ENCODE measurements at places on chromosomes 6 and 20. TPM values are rescaled to one million over a fixed set of nuclear protein-coding genes. Genes with fewer than 3 reads are reported as not detected.

GRCh38 chr20:44594730-44595129 is 12.4 kb downstream of the PKIG start:
- H3K27ac ChIP-seq, result no peak overlapping the region
- DNase-seq, result no peak
- no peaks in the 10 kb centered on the region for H3K36me3 ChIP-seq
- H3K27me3 ChIP-seq, result no peaks in the 10 kb centered on the region
- H3K4me1 ChIP-seq, result peaks cover 10% of the 10 kb centered on the region

GRCh38 chr20:56222945-56223344 is 25.6 kb upstream of the MC3R start:
- H3K27me3 ChIP-seq, result no peaks in the 10 kb centered on the region
- no peak overlapping the region for H3K27ac ChIP-seq
- DNase-seq, result no peak
- no peaks in the 10 kb centered on the region for H3K36me3 ChIP-seq

- no peak for DNase-seq
- no peak overlapping the region for H3K27ac ChIP-seq
- no peak overlapping the region for H3K4me3 ChIP-seq
- H3K27me3 ChIP-seq, result no peaks in the 10 kb centered on the region
- H3K4me1 ChIP-seq, result no peaks in the 10 kb centered on the region
- H3K36me3 ChIP-seq, result no peaks in the 10 kb centered on the region
Measured at GRCh38 chr20:14142964-14143627, 147.8 kb downstream of the MACROD2 start.

DNA sequence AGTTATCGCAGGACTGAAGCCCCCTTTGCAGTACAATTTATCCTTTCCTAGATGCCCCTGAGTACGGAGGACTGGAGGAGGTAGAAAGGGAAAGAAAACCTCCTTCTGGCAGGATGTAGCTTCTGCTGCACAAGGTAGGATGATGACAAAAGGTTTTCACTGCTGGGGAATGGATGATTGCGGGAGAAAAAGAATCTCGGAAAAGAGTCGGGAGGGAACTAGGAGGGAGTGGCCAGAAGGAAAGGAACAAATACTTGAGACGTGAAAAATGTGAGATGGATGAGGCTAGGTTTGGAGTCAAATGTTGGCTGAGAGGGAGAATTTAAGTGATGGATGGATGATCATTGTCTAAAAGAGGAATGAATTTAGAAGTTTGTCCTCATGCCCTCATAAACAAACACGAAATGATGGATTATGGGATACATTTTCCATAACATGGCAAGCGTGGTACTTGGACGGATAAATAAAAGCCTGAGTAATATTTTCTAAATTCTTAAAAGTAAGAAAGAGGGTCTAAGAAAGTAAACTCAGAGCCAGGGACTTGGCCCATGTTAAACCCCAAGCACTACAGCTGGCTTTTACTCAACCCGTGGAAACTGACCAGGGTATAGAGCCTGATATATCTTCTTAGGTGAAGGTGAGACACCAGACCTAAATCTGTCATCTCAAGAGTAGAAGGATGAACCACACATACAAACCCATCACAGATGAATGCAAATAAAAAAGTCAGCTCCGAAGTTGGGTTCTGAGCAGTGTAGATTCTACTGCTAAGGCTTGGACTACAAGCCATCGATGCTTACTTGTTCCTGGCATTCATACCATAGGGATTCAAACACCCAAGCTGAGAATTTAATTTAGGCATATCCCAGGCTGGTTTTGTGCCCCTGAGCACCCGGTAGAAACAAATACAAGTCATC is 72.4 kb downstream of the HFE start:
- peaks cover 19% of the 10 kb centered on the region for H3K4me1 ChIP-seq
- peaks cover 34% of the 10 kb centered on the region for H3K36me3 ChIP-seq
- H3K27ac ChIP-seq, result peak overlapping the region; percentile 85
- peak; percentile 37 for DNase-seq

DNA sequence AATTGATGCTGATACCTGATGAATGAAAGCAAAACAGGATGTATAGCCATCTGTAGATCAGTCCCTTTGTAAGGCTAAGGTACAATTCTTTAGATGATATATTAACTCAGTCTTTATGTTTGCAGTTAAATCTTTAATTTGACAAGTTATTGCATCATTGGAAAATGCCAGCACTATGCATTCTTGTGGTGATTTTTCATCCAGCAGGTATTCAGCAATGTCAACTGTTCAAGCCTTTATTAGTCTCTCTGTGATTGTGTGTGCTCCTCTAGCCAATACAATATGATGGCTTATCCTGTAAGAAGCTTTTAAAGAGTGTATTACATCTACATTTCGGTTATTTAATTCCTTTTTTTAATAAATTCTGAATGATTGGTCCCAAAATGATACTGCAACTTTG is 34.3 kb downstream of the HLA-DMB start:
- H3K36me3 ChIP-seq, result no peaks in the 10 kb centered on the region
- no peak for DNase-seq
- H3K27me3 ChIP-seq, result peaks cover 4% of the 10 kb centered on the region
- H3K27ac ChIP-seq, result no peak overlapping the region
- no peaks in the 10 kb centered on the region for H3K4me1 ChIP-seq

DNA sequence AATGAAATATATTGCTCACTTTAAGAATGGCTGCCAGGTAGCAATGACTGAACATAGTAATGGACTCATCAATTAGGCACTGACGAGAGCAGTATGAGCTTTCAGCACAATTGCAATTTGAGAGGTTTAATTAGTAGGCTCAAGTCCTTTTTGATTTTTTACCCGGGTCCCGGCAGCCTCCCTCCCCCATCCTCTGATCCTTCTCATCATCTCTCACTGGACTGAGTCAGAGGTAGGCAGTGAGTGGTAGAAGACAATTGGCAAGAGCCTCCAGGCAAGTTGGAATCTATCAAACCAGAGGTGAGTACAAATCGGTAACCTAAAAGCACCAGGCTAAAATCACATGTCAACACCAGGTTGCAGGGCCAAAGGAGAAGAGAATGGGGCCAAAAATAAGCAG is 107.9 kb downstream of the DCDC2 start:
- DNase-seq, result no peak
- no peak overlapping the region for H3K27ac ChIP-seq
- no peak overlapping the region for H3K4me3 ChIP-seq
- no peaks in the 10 kb centered on the region for H3K36me3 ChIP-seq
- H3K27me3 ChIP-seq, result no peaks in the 10 kb centered on the region

DNA sequence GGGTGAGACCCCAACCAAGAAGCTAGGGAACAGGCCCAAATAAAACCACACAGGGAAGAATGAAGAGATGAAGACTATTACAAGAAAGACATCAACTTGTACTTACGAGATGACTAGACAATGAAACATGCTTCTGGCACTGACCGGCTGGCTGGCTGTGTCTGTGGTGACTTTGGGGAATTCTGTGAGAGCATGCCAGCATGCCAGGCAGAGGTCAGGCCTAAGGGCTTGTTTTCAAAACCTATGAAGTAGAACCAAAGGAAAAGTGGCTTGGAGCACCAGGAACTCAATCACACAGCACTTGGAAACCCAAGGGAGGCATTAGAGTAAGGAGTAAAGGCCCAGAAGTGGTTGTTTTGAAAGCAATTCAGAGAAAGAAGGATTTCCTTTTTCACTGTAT is 28.4 kb upstream of the GSTA3 start:
- peaks cover 4% of the 10 kb centered on the region for H3K27me3 ChIP-seq
- no peak overlapping the region for H3K4me3 ChIP-seq
- no peak for DNase-seq

GRCh38 chr6:147648916-147649315 is 140.4 kb downstream of the SAMD5 start:
- DNase-seq, result no peak
- H3K36me3 ChIP-seq, result no peaks in the 10 kb centered on the region
- H3K27me3 ChIP-seq, result peaks cover 3% of the 10 kb centered on the region
- H3K27ac ChIP-seq, result no peak overlapping the region
- H3K4me1 ChIP-seq, result no peaks in the 10 kb centered on the region

DNA sequence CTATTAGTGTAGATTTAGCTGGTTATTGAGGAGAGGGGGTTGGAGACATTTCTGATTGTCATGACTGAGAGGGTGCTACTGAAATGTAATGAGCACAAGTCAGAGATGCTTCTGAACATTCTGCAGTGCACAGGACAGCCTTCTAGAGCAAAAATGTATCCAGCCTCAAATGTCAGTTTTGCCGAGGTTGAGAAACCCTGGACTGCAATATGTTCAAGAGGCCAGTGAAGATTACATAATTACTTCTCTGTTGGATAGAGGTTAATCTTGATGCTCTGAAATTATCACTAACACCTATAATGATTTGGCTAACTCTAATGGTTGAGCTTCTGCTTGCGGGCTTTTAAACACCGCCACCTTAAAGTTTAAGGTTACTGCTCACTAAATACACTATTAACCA is 3.4 kb upstream of the DUSP22 start:
- H3K27ac ChIP-seq, result no peak overlapping the region
- DNase-seq, result no peak
- H3K36me3 ChIP-seq, result no peaks in the 10 kb centered on the region
- no peak overlapping the region for H3K4me3 ChIP-seq
- H3K27me3 ChIP-seq, result peaks cover 18% of the 10 kb centered on the region
- H3K4me1 ChIP-seq, result peaks cover 11% of the 10 kb centered on the region

- no peak overlapping the region for H3K4me3 ChIP-seq
- no peaks in the 10 kb centered on the region for H3K36me3 ChIP-seq
- DNase-seq, result no peak
- H3K27me3 ChIP-seq, result peaks cover 13% of the 10 kb centered on the region
- no peaks in the 10 kb centered on the region for H3K4me1 ChIP-seq
Measured at GRCh38 chr20:51930775-51931174, 128.5 kb upstream of the SALL4 start.

DNA sequence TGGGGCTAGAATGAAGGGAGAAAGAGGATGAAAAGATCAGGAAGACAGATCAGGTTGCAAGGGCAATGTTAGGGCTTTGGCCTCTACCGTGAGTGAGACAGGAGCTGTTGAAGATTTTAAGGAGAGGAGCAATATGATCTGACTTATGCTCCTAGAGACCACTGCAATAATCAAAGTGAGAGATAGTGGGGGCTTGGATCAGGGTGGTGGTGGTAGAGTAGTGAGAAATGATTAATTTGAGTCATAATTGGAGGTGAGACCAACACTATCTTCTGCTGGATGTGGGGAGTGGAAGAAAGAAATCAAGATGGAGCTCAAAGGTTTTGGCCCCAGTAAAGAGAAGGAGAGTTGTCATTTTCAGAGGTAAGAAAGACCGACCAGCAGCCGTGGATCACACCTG is 140.7 kb upstream of the TMEM170B start:
- H3K4me3 ChIP-seq, result no peak overlapping the region
- H3K4me1 ChIP-seq, result peaks cover 24% of the 10 kb centered on the region
- H3K27ac ChIP-seq, result no peak overlapping the region

GRCh38 chr20:39654171-39654570 is 692.0 kb downstream of the DHX35 start:
- H3K4me3 ChIP-seq, result no peak overlapping the region
- no peaks in the 10 kb centered on the region for H3K4me1 ChIP-seq
- no peaks in the 10 kb centered on the region for H3K27me3 ChIP-seq
- no peak for DNase-seq
- H3K27ac ChIP-seq, result no peak overlapping the region

DNA sequence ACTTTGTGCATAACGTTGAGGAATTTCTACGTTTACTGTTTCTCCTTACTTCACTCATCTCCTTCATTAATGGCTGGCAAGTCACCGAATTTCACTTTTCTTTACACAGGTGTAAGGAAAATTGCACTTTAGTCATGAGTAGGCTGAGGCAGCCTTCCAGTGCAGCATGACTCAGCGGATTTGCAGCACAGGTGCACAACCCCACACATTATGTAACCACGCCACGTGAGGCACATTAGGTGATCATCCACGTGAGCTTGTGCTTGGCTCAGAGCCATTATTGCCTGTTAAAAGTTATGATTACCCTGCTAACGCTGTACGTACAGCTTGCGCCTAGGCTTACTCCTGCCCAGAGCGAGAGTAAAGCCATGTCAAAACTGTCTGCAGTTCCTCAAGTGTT is 158.8 kb downstream of the NKAIN2 start:
- H3K27me3 ChIP-seq, result no peaks in the 10 kb centered on the region
- DNase-seq, result no peak
- no peaks in the 10 kb centered on the region for H3K36me3 ChIP-seq
- H3K27ac ChIP-seq, result no peak overlapping the region

DNA sequence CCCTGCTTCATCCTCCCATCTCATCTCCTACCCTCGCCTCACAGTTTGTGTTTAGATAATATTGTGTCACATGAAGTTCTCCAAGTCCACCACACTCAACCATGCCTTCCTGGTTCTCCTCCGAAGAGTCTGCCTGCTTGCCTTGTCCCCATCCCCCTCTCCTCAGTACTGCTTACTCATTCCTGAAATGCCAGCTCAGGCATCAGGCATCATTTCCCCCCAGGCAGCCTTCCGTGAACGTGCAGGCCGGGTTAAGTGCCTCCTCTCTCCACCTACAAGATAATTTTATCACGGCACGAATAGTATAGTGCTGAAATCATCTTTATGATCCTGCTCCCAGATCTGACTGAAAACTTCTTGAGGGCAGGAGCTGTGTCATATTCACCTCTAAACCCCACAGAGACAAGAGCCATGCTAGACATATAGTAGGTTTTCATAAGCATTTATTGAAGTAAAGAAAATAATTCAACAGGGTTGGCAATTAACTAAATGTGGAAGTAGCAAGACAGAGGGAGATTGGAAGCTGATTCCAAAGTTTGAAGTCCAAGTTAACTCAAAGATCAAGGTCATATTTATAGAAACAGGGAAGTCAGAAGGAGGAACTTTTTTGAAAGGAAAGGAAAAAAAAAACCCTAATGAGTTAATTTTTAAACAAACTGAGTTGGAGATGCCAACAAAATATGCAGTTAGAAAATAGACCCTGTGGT is 48.7 kb upstream of the BMP2 start:
- H3K4me1 ChIP-seq, result no peaks in the 10 kb centered on the region
- H3K36me3 ChIP-seq, result no peaks in the 10 kb centered on the region

GRCh38 chr6:42339991-42340401 is 111.7 kb downstream of the TRERF1 start:
- H3K27ac ChIP-seq, result no peak overlapping the region
- peaks cover 32% of the 10 kb centered on the region for H3K27me3 ChIP-seq
- DNase-seq, result no peak
- H3K4me3 ChIP-seq, result no peak overlapping the region

GRCh38 chr20:23207826-23208540 is 121.9 kb upstream of the CD93 start:
- H3K36me3 ChIP-seq, result no peaks in the 10 kb centered on the region
- H3K27me3 ChIP-seq, result no peaks in the 10 kb centered on the region
- no peak overlapping the region for H3K27ac ChIP-seq
- no peak overlapping the region for H3K4me3 ChIP-seq

The L3MBTL3 gene
- total RNA-seq, result 5.7 TPM

The LAMA4 gene
- 1.1 TPM for total RNA-seq

The GNAS-AS1 gene
- total RNA-seq, result 1.3 TPM

The ZNF311 gene
- total RNA-seq, result 7.5 TPM

The SNPH gene
- total RNA-seq, result 3.9 TPM

The LTB gene
- total RNA-seq, result 0.51 TPM

The IL17F gene
- not detected for total RNA-seq

The FBXL4 gene
- total RNA-seq, result 10.5 TPM

The GSTA3 gene
- not detected for total RNA-seq
